ENCODE measurements at places on chromosomes 5 and 9. TPM values are rescaled to one million over a fixed set of nuclear protein-coding genes. Genes with fewer than 3 reads are reported as not detected.

The SYK gene
- 3.7 TPM for total RNA-seq

The POU4F3 gene
- total RNA-seq, result 0.04 TPM

The PAEP gene
- not detected for total RNA-seq

The FAM240B gene
- total RNA-seq, result not detected

The TNC gene
- total RNA-seq, result 28.4 TPM

The SH2D3C gene
- 12.4 TPM for total RNA-seq

The RFESD gene
- total RNA-seq, result 3.9 TPM

The TYRP1 gene
- not detected for total RNA-seq

The ZDHHC12 gene
- total RNA-seq, result 5.7 TPM

The TRIM7 gene
- total RNA-seq, result 18.8 TPM

The LECT2 gene
- total RNA-seq, result not detected

The EGFL7 gene
- total RNA-seq, result 78.4 TPM

The SLC4A9 gene
- total RNA-seq, result 0.04 TPM

The PRDM9 gene
- not detected for total RNA-seq

The FAM78A gene
- total RNA-seq, result 23.0 TPM

The SLC36A1 gene
- total RNA-seq, result 8.4 TPM

The COL5A1 gene
- total RNA-seq, result 330 TPM

The ANKRD55 gene
- total RNA-seq, result not detected

The GHR gene
- total RNA-seq, result 15.2 TPM

The CNTNAP3B gene
- total RNA-seq, result 8.4 TPM

The PDE8B gene
- total RNA-seq, result 2.0 TPM

The IL7R gene
- total RNA-seq, result 0.22 TPM

The C7 gene
- total RNA-seq, result 2.3 TPM

The TEX48 gene
- not detected for total RNA-seq

The HAVCR1 gene
- total RNA-seq, result 0.04 TPM

The ZNF883 gene
- 4.6 TPM for total RNA-seq

The WDR38 gene
- total RNA-seq, result 0.04 TPM

The TSSK1B gene
- total RNA-seq, result not detected

The SLC1A1 gene
- 0.66 TPM for total RNA-seq

The PCDHAC1 gene
- total RNA-seq, result 0.27 TPM

The NOP16 gene
- total RNA-seq, result 11.5 TPM

The PLPP7 gene
- total RNA-seq, result 52.4 TPM

The SLC44A1 gene
- 20.2 TPM for total RNA-seq

The FGF1 gene
- total RNA-seq, result 5.5 TPM

The ANGPTL2 gene
- 75.6 TPM for total RNA-seq

The ZDHHC11B gene
- total RNA-seq, result 3.8 TPM

The NPR3 gene
- total RNA-seq, result 14.3 TPM
